H4 (cell line): ENCODE measurements at places on chromosomes 5 and 9. TPM values are rescaled to one million over a fixed set of nuclear protein-coding genes. Genes with fewer than 3 reads are reported as not detected.

The WDR38 gene
- total RNA-seq = not detected in 2 replicates

The SLC6A3 gene
- not detected in 2 replicates for total RNA-seq

The IL33 gene
- not detected in 2 replicates for total RNA-seq

DNA sequence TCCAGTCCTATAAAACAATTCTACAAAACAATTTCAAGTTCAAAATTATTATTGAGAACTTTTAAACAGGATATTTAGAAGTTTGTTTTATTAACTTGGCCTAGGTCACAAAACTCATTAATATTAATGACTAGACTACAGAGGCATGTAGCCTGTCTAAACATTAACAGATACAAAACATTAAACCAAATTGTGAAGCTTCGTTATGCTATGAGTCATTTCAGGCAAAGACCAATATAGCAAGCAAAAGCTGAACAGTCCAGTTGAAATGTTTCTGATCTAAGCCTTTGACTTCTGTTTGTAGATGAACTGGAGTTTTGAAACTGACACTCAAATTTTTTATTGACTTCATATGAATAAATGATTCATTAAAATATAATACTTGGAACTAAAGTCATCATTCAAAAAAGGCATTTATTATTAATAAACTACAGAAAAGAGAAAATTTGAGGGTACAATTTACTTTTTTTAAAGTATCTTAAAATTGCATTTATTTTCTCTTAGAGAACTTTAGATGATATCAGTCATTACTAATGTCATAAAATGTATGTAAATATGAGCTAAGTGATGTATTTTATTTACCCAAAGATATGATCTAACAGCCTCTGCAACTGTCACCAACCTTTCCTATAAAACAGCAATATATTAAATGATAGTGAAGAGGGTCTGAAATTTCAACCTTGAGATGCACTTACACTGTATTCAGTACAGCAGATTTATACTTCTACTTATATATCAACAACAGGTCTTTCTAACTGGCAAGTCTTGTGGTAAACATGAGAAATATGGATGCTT lies 188.8 kb downstream of the COMMD10 start:
- no peak for DNase-seq

DNA sequence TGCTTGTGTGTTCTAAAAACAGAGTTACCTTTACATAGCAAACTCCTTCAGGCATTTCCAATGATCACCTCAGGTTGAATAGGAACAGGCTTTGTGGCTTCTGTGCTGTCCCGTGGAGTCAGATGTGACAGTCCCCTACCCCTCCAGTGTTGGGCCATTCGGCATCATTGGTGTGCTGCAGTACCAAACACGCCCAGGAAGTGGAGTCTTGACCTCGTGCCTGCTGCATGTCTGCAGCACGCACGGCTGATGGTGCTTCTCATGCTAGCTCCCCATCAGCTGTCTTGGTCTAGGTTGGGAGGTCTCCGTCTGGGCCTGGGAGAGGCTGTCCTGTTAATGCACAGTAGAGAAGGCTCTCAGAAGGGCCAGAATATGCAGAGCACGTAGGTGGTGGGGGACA lies 42.5 kb upstream of the PHF2 start:
- DNase-seq = no peak

DNA sequence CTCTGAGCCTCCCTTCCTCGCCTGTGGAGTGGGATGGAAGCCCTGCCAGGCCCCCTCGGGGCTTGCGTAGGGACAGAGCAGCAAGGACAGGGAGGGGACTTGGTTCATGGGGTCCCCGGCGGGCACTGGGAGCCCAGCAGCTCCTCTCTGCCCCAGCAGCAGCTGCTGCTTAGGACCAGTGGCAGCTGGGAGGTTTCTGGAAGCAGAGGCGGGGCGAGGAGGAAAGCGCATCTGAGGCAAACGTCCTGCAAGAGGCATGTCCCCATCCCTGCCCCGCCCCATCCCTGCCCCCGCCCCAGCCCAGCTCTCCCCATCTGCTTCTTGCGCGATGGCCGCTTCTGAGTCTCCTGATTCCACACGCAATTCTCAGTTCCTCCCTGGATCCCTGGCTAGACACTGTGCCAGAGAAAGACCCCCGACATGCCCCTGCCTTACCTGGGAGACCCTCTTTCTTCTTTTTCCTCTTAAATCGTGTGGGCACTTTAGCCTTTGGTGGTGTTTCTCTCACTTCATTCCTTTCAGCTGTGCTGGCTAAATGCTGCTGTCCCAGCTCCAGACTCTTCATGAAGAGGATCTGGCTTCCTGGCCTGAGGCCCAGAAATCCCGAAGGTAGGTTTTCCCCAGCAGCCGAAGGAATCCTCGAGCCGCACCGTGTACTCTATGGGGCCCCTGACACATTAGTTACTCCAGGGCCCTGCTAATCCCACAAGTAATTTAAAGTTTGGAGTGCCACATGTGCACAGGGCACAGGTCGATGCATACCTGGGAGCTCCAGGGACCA lies 4.4 kb upstream of the OR2S2 start:
- peak; percentile 52 for DNase-seq

GRCh38 chr5:4532705-4533080 lies 607.4 kb upstream of the ADAMTS16 start:
- no peak for DNase-seq

DNA sequence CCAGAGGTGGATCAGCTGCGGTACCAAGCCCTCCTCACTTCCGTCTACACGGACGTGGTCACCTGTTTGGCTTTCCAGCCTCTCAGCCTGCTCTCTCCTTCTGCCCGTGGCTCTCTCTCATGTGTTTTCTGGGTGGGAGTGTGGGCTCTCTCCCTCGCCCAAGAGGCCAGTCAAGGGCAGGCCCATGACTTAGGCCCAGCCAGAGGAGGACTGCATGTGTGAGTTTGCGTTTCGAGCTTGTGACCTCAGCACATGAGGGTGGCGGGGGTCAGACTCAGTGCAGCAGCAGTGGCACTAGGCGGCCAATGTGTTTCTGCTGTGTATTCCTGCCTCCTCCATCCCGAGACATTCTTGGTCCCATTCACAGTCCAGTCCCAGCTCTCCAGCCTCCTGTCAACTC lies 82.5 kb upstream of the SMIM23 start:
- no peak for DNase-seq
